Hematopoietic multipotent progenitor cell (in vitro differentiated cells): ENCODE measurements at places on chromosomes 2 and 18. TPM values are rescaled to one million over a fixed set of nuclear protein-coding genes. Genes with fewer than 3 reads are reported as not detected.

- no peak for DNase-seq
Observed at GRCh38 chr2:33532966-33533365, 56.5 kb downstream of the RASGRP3 start.

Gene CNDP1
- total RNA-seq = not detected

Gene INHBB
- under 0.01 TPM for total RNA-seq

Gene PAIP2B
- total RNA-seq = 2.4 TPM

- DNase-seq = no peak
Observed at GRCh38 chr18:33923980-33924379, 300.7 kb downstream of the NOL4 start.

DNA sequence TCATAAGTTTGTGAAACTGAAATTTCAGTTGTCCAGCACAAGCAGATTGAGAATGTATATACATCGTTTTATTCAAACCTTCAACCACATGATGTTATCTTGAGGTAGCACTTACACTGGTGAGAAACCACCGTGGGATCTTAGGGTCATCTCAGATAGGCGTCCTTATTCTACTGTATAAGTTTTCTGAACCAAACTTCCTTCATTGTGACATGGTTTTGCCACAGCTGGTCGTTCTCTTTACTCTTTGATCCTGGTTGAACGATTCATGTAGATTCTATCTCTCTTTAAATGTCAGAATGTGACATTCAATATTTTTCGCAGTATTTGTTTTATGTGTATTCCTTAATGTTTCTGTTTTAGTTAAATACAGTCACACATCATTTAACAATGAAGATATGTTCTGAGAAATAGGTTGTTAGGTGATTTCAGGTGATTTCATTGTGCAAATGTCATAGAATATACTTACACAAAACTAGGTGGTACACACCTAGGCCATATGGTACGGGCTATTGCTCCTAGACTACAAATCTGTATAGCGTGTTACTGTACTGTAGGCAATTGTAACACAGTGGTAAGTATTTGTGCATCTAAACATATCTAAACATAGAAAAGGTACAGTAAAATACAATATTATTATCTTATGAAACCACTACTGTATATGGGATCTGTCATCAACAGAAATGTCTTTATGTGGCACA is 17.9 kb upstream of the ARHGAP25 start:
- DNase-seq = no peak

DNA sequence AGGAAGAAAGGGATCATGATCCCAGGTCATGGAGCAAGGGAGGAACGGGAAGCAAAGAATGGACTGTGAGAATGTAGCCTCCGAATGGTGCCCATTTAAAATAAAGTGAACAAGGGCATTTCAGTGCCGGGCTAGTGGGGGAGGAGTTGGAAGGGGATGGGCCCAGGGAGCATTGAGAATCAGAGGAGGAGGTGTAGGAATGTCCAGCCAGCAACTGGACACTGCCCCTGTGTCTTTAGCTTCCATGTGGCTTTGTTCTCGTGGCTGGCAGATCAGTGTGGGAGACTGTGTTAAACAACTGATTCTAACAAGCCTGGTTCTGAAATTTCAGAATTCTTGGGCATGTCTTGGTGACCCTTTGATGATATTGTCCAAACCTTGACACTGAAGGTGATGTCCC is 1.4 kb upstream of the RNF103 start:
- no peak for DNase-seq

Gene EMX1
- under 0.01 TPM for total RNA-seq

DNA sequence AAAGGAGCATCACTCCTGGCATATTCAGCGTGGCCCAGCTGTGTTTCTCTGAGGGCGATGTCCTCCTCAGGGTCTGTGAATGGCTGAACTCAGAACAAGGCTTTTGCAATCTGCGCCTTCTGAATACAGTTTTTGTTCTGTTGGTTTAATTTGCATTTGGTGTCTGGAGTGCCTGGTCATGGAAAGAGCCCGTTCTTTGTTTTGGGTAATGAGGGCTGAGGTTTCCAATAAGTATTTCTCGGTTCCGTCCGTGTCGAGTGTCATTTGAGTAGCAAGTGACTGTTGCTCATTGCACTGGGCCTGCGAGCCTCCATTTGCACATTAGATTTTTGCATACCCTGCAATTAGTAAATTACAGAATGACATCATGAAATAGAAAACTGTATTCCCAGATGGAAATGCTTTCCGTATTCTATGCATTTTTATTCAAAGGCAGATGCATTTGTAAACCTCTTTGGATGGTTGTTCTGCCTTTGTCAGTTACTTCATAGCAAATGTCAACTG is 57.3 kb downstream of the NEDD4L start:
- no peak for DNase-seq

DNA sequence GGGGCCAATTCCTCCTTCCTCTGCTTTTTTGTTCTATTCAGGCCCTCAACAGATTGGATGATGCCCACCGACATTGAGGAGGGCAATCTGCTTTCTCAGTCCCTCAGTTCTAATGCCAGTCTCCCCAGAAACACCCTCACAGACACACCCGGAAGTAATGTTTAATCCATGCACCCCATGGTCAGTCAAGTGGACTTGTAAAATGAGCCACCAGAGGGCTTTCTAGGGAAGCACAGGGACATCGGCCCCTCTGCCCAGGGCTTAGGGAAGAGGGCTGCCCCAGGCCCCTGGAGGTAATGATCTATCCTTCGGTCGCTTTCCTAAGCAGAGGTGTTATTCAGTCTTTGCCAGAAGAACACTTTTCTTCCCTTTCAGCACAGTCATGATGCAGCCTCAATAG is 107.4 kb downstream of the PDCL3 start:
- no peak for DNase-seq

Gene TUBA4B
- total RNA-seq = not detected

Gene STON1
- 3.5 TPM for total RNA-seq

Gene OXER1
- 1.3 TPM for total RNA-seq

GRCh38 chr2:177296040-177296439 is 31.5 kb upstream of the NFE2L2 start:
- peak; percentile 58 for DNase-seq

- DNase-seq = no peak
Observed at GRCh38 chr2:177037569-177037968, 175.0 kb upstream of the HNRNPA3 start.

GRCh38 chr18:76839086-76839794 is 16.9 kb downstream of the ZNF236 start:
- DNase-seq = no peak

- DNase-seq = no peak
Observed at GRCh38 chr2:31255911-31256571, 22.1 kb downstream of the EHD3 start.

- no peak for DNase-seq
Observed at GRCh38 chr2:118062048-118062447, 26.2 kb upstream of the INSIG2 start.

- DNase-seq = no peak
Observed at GRCh38 chr18:59520562-59521355, 161.7 kb upstream of the LMAN1 start.

Gene SLC5A7
- total RNA-seq = not detected

DNA sequence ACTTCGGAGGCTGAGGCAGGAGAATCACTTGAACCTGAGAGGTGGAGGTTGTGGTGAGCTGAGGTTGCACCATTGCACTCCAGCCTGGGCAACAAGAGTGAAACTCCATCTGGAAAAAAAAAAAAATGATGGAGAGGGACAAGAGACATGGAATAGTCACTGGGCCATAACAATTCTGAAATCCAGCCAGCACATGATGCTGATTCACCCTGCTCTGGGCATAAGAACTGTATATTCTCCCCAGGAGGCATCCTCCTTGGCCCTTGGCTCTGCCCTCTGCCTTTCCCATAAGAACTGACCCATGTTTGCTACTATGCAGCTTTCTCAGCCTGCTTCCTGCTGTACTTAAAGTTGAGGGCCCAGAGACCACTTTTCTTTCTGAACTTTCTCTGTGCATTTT is 297.7 kb downstream of the GBX2 start:
- no peak for DNase-seq

Gene DSG2
- 16.7 TPM for total RNA-seq

GRCh38 chr2:20212459-20212870 is 12.5 kb downstream of the SDC1 start:
- DNase-seq = no peak

DNA sequence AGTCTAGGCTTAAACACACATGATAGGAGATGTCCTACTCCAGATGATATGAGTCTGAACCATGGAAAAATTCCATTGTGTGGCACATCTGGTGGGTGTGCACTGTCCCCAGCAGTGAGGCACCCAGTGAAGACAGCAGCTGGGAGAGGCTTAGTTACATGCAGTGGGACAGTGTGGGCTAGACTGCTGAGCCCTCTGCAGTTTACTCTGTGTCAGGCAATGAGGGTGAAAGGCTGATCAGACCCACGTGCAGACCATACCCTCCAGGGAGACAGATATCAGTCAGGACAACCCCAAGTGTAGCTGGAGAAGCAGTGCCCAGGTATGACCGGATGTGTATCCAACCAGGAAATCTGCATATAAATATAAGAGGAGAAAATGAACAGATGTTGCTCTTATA is 13.4 kb downstream of the IL37 start:
- DNase-seq = no peak
